DMS153 (cell line): ENCODE measurements at places on chromosomes 1 and 21.
A peak's percentile ranks its signal among the peaks of the same experiment; 100 is the strongest.

DNA sequence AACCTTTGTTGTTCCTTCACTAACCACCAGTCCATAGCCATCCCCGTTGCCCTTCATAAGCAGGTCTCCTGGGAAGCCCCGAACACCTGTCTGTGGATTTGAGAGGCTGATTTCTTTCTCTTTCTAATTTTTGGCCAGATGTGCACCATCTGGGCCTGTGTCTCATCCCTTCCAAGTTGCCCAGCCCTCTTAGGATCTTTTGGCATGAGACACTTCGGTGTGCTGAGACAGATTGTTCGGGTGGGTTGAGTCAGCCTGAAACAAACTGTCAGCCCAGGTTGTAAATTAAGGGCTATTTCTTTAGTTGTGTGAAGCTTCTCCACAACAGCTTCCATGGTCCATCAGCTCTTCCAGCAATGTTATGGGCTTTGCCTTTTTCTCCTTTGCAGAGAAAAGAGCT, 1.4 kb upstream of the DNAJC11 start:
- DNase-seq, result no peak

DNA sequence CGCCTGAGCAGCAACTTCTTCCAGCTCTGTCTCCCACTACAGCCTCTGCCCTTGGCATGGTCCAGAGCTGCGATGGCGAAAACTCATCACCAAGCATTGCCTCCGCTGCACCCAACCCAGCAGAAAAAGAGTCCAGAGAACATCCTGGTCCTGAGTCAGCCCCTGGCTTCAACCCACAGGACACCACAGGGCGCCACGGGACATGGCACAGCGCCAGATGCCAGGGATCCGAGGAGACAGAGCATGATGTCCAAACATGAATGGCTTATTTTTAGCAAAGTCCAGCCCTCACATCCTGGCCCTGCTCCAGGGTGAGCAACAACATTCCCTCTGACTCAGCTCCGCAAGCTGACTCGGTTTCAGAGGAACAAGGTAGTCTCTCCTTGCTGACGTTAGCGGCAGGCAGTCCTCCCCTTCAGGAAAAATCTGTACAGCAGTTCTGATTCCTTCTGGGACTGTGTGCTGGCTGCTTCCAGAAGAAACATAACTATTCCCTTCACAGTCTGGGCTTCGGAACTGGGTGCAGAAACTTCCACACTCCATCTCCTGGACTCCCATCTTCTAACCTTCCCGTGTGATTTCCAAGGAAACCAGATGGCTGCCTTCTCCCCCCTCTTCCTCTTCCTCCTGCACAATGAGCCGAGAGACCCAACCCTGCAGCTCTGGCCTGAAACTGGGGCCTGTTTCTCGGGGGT, 131.3 kb downstream of the TOMM20 start:
- peak; percentile 65 for DNase-seq

DNA sequence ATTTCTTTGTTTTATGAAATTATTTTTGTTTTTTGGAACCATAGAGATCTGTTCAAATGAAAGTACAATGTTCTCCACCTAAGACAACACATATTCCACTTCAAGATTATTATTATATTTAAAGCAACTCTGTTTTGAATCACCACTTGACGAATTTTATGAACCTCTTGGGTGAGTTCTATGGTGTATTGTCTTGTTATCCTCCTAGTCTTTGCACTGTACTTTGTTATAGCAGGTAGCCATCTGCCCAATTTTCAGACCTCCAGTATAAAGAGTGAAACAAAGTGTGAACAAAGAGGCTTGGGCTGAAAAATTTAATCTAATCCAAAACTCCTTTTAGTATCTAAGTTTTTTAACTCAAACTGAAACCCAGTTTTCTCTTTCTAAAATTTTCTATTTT, 71.0 kb downstream of the LRRC7 start:
- DNase-seq, result no peak

DNA sequence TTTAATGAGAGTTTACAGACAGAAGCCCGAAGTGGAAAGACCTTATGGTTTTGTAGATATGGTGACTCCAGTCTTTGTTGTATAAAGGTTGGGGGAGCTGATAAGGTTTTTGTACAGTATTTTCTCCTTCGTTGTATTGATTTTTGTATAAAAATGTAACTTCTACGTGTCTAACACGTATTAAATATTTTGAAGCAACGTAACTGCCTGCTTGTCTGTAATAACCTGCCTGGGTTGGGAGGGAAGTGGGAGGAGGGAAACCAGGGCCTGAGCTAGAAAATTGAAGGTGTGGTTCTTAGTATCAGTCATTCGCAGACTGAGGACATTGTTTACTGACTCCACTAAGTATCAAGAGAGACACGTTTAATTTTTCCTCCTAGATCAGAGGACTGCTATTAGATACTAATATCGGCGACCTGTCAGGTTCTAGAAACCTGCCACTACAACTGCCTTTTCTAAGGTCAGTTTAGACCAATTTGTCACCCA, 2.2 kb downstream of the IER5 start:
- no peak for DNase-seq

DNA sequence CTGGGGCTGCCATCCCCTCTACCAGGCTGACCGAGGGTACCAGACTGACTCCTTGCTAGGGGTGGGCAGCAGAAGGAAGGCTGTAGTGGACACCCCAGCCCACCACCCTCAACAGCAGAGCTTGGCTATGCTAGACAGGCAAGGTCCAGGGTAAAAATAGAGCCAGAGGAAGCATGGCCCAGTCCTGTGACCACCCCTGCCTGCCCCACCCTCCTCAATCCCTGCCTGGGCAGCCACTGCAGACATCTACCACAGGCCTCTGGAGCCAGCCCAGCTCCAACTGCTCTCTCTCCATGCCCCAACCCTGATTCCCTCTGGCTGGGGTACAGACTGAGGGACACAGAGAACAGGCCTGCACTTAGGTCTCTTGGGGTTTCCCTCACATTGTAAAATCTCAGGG, 1.7 kb downstream of the S100A1 start:
- DNase-seq, result no peak

DNA sequence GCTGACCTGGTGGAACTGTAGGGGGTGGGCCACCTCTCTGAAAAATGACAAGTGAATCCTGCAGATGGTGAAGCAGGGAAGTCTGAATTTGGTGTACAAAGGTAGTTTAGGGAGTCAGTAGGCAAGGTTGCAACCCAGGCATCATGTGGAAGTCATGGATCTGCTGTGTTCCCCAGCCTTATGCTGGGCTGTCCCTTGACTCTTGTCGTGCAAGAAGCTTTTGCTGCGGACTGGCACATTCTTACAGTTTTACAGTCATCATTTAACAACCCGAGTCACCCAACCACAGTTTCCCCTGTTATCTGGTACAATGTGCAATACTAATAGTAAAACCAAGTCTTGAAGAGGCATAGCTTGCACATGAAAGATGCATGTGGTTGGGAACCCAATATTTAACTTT, 13.2 kb downstream of the RHOU start:
- DNase-seq, result no peak

GRCh38 chr1:25549273-25550154, 6.1 kb downstream of the LDLRAP1 start:
- peak; percentile 67 for DNase-seq

DNA sequence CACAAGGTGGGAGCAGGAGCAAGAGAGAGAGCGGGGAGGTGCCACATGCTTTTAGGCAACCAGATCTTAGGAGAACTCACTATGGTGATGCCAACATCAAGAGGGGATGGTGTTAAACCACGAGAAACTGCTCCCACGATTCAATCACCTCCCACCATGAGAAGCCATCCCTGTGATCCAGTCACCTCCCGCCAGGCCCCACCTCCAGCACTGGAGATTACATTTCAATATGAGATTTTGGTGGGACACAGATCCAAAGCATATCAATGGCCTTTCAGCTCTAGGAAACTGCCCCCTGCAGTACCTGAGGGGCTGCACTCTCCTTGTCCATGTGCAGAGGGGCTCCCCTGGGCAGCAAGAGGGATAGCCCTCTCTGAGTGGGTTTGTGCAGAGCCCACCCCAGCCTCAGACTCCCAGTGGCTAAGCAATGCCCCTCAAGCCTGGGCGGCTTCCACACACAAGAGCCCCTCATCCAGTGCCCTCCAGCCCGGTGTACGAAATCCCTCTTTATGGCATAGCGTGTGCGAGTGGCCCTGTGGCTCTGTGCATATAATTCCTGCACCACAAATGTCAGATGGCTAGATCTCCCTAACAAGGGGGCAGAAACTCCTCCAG, 15.5 kb upstream of the PRDM16 start:
- DNase-seq, result no peak

GRCh38 chr21:31098576-31099005, 60.3 kb upstream of the KRTAP19-8 start:
- DNase-seq, result no peak

DNA sequence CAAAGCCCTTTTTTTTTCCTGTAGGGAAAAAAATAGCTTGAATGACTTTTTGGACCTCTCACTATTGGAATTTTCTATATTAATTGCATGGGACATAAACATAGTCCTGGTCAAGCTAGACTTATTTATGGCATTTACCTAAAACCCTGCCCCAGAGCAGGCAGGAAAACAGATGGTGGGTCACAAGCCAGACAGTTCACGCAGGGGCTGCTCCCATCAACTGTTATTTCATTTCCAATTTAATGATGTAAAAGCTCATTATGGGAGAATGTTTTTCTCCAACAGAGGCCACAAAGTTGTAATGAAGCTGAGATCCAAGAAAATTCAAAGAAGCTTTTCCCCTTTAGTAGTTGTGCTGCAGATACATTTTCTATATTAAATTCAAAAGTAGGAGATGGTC, 99.2 kb downstream of the SGIP1 start:
- DNase-seq, result no peak

- DNase-seq, result no peak
Measured at GRCh38 chr1:213989002-213989855, 1.5 kb downstream of the PROX1 start.

- no peak for DNase-seq
Measured at GRCh38 chr1:224747578-224747977, 131.5 kb downstream of the CNIH3 start.

DNA sequence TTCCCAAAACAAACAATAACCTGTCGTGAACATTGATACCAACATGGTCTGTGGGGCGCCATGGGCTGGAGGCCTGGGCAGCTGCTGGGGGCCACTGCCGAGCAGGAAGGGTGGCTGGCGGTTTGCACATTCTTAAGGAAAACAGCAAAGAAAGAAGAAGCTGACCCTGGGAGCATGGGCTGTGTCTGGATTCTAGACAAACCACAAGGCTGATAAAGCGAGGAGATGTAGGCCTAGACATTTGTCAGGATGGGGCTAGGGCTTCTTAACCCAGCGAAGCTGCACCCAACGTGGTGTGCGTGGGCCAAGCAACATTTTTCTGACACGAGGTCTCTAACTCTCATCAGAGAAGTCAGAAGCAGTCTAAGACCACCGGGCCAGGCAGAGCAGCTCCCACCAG, 322.1 kb upstream of the VAMP3 start:
- DNase-seq, result no peak

DNA sequence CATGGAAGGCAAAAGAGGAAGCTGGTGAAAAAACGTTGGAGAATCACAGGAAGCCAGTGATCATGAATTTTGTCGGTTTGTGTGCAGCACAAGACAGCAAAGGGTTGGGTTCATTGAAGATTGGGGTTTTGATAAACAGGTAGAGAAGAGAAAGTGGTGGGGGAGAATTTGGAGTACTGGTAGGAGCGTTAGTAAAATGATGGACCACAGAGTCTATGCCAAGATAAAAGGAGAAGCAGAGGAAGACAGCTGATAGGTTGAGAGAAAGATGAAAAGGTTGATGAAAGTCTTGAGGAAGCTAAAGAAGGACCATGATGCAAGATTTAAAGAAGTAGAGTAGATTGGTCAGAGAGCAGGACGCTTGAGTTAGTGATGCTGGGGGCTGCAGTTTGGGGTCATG, 156.8 kb upstream of the POU3F1 start:
- no peak for DNase-seq

GRCh38 chr1:76463278-76463677, 388.7 kb downstream of the ST6GALNAC3 start:
- no peak for DNase-seq

GRCh38 chr1:95554408-95554807, 320.4 kb downstream of the RWDD3 start:
- DNase-seq, result no peak

DNA sequence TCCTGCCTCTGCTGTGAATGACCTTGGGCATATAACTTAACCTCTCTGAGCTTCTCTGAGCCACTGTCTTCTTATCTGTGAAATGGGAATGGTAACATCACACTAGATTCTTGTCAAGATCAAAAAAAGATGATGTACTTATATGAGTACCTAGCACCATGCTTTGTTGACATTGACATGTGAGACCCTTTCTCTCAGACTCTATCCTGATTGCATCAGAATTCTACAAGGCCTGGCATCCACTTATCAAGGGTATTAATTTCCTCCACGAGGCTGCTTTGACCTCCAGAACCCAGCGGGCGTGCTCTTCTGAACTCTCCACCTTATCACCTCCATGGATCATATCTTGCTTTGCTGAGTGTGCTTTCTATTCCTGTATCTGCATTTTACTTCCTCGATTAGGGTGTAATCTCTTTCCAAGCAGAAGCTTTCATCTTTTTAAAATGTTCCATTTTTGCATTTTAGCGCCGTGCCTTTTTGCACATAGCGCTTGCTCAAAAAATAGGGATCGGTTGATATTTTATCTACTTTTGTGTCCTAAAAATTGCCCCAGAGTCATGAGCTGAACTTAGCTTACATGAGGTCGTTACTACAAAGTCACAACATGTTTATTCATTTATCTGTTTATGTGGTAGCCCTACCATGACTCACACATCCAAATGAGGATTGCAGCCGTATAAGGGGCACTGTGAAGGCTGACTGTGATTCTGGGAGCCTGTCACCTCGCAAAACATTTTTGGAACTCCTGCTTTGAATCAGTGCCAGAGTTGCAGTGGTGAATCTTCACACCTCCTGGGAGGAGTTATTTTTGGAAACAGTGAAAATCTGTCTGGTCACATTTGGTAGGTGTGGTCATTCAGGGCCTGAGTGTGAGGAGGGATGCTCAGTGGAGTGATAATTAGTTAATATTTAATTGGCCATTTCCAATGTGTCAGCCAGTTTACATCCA, 63.2 kb downstream of the IER5 start:
- DNase-seq, result no peak

DNA sequence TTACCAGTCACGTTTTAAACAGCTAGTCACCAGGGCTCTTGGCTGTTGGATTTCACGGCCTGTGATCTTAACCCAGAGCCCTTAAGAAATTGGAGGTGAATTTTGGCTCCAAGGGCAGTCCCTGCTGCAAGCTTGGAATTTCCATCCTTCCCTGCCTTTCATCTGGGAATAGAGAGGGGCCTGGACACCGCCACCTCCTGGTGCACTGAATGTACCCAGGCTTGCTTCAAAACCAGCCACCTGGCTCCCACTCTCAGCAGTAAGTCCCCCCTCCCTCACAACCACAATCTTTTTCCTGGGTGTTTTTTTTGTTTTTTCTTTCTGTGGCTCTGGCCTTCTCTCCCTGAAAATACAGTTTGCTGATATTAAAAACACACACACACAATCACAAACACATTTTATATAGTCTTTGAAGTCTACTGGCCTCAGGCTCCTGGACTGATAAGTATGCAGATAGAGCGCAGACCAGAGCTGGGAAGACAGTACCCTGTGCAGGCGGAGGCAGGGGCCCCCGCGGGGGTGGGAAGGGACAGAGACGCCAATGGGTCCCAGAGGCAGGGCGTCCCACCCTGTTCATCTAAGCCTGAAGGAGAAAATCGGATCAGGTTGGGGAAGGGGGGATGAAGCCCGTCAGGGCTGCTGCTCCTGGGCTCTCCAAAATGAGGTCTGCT, 65.8 kb upstream of the IGSF21 start:
- no peak for DNase-seq
